ENCODE measurements at places on chromosomes 5 and 9.

- DNase-seq, result no peak
Measured at GRCh38 chr5:31819926-31820516, 181.1 kb downstream of the PDZD2 start.

GRCh38 chr5:64930672-64931318, 162.1 kb downstream of the CWC27 start:
- no peak for DNase-seq

DNA sequence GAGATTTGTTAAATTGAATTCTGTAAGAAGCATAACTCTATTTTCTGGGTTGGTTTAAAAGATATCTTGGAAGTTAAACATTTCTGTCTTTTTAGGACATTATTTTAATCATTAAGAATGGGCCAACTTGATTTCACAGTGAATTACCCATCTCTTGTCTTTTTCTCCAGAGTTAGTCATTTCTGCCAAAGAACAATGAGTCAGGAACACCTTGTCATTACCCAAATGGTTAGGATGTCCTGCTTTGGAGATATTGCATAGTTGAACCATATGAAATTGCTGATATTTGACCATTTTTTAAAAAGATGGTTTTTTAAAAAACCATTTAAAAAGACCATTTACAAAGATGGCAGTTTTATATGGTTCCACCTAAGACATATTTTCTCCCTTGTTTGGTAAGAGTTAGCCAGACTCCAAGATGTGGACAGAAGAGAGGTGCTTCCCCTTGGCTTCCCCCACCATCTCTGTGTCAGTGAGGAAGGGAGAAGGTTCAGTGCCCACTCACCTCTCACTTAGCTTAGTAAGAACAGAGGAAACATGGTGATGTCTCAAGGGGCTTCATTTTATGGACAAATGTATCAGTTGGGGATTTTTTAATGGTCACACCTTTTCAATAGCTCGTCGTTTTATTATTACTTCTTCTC, 103.0 kb downstream of the PCSK1 start:
- no peak for DNase-seq

DNA sequence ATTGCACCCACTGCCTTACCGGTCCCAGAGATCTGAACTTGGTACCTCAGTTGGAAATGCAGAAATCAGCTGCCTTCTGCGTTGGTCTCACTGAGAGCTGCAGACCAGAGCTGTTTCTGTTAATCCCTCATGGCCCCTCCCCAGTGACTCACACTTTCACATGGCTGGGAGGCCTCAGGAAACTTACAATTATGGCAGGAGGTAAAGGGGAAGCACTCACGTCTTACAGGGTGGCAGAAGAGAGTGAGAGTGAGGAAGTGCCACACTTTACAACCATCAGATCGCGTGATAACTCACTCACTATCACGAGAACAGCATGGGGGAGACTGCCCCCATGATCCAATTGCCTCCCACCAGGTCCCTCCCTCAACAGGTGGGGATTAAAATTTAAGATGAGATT, 648.5 kb downstream of the MTRR start:
- no peak for DNase-seq

DNA sequence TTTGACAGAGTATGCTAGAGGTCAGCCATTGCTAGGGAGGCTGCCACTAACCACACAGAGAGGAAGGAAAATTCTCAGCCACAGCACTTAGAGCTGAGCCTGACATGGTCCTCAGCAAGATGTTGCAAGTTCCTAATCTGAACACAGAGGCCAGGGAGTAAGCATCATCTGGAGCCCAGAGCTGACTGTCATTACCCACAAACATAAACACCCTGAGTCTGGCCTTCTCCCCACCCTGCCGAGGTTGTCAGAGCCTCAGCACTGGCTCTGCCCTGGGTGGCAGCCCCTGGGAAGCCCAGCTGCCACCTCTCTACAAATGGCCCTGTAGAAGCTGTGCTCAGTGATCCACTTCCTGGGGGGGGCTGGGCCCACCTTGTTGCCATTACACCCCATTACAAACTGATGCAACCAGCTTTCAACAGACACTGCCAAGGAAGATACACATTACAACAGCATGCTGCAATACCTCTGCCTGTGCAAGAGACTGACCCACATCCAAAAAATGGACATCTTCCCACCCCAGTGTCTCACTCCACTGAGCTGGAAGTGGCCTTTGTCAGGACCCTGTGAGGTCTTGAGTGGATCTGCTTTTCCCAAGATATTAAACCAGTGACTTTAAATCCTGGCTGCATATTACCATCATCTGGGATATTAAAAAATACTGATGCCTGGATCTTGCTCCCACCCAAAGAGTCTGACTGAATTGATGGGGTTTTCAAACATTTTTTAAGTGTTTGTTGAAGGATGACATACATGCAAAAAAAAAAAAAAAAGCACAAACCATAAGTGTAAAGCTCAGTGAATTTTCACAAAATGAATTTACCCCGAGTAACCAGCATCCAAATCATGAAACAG, 33.0 kb downstream of the IRF1 start:
- DNase-seq, result peak; percentile 97

- DNase-seq, result no peak
Measured at GRCh38 chr5:68189171-68189570, 26.4 kb upstream of the PIK3R1 start.

DNA sequence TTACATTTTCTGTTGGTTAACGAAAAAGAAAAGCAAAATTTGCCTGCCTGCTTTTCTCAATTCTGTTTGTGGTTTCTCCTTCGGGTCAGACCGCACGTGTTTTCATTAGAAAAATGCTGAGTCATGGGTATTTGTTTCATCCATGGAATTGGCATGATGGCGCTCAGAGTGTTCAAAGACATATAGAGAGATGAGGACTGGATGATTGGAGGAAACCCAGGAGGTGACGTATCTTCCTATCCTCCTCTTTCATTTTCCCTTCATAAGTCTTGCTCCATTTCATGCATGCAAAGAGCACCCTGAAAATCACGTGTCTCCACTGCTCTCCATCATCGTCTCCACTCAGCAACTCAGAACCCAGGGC, 353.8 kb upstream of the WWC1 start:
- DNase-seq, result peak; percentile 84

Data from AG10803 (cell line).